Calu3 (cell line): ENCODE measurements at places on chromosomes 1 and 21. TPM values are rescaled to one million over a fixed set of nuclear protein-coding genes. Genes with fewer than 3 reads are reported as not detected.

DNA sequence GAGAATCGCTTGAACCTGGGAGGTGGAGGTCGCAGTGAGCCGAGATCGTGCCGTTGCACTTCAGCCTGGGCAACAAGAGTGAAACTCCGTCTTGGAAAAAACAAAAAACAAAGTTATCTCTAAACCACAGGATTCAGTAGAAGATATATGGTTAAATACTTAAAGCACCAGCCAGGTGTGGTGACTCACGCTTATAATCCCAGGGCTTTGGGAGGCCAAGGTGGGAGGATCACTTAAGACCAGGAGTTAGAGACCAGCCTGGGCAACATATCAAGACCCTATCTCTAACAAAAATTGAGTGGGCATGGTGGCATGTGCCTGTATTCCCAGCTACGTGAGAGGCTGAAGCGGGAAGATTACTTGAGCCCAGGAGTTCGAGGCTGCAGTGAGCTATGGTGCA lies 5.6 kb downstream of the NECAP2 start:
- DNase-seq, result no peak

- no peak for DNase-seq
Observed at GRCh38 chr1:32764826-32765569, 52.2 kb downstream of the YARS1 start.

DNA sequence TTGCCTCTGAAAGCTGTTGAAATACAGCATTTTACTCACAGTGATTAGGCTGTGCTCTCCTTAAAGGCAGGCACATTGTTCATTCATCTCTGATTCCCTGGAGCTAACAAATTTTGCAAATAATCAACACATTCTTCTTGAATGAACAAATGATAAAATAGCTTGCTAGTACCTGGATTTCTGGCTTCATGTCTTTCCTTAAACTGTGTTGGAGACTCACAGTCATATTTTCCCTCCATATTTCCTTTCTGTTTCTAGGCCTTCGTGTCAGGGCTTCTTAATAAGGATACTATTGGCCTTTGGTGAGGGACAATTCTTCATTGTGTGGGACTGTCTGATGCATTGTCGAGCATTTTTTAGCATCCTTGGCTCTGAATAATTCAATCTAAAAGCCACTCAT lies 9.7 kb downstream of the HSD11B1 start:
- no peak for DNase-seq

DNA sequence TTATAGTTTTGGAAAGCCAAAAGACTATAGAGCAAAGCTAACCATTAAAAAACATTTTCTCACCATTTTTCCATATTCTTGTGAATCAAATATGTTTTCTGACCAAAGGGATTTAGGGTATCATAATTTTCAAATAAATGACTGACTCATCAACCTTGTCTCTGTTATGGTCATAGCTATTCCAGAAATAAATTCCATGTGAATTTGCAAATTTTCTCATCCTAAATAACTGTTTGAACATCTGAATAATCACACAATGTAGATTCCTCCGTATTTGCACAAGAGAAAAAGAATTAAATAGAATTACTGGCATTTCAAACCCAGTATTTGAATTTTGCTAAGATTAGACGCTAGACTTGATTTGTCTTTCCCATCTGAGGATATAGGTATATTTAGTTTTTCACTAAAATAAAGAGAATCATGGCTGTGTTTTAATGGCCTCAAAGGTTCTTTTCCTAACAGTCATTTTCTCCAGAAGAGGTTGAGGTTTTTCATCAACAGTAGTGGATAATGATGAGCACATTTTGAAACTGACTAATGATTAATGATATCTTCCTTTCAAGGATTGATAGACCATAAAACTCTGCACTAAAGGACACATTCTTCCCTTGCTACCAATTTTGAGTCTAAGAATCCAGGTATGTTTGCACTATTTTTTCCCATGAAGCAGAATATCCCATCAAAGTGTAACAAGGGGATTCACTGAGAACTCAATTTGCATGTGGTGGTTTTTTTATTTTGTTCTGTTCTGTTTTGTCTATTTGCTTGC lies 9.5 kb upstream of the DUSP23 start:
- DNase-seq, result no peak

- DNase-seq, result no peak
Observed at GRCh38 chr1:110018396-110018795, 16.0 kb upstream of the STRIP1 start.

The CNST gene
- total RNA-seq, result 21.7 and 22.5 TPM in 2 replicates

GRCh38 chr21:29145852-29146453 lies 15.5 kb downstream of the MAP3K7CL start:
- no peak for DNase-seq

GRCh38 chr21:33644383-33645074 lies 2.2 kb downstream of the ITSN1 start:
- DNase-seq, result no peak

DNA sequence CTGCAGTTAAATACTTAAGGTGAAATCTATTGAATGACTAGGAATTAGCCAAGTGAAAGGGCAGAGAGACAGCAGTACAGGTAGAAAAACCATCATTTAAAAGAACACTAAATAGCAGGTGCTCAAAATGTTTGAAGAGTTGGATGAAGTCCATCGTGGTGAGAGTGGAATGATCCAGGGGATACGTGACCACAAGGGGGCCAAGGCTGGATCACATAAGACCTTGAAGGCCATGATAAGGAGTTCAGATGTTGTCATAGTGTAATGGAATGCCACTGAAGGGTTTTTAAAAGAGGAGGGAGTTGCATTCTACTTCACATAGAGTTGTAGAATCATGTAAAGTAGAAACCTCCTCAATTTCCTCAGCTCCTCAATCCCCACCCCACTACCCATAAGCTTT lies 34.8 kb upstream of the HOOK1 start:
- peak; percentile 7 for DNase-seq

GRCh38 chr1:155297384-155297783 lies 3.9 kb downstream of the PKLR start:
- DNase-seq, result no peak

The NR1I3 gene
- total RNA-seq, result not detected in 2 replicates

DNA sequence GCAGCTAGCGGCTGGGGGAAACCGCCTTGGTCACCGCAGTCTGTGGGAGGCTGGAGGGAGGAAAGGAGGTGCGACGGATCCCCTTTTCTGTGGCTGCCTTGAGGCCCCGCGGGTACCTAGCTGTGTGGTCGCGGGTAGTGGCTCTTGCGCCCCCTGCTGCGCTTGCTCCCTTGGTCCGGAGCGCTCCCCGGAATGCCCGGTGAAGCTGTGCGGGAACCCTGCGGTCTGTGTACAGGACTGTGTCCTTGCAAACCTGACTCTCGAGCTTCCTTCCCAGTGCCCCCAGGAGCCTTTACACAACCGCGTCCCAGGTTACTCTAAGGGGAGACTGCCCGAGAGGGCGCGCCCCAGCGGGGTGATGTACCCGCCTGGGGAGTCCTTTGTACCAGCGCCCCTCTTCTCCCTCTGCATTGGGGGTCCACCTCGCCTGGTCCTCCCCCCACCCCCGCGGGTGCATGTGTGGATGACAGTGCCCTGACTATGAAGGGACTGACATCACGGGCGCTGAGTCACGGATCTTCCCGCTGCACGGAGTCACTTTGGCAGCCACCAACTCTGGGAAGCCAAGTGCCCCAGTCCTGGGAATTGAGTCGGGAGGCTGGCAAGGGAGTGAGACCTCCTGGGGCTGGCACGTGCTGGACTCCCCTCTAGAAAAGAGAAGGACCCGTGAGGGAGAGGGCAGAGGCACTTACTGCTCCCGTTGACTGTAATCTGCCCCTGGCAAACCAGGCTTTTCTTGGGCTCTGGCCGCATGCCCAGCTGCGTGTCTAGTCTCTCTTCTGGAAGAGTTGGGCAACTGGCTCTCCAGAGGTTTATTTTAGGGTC lies 816 bp downstream of the IL6R start:
- peak; percentile 78 for DNase-seq

- DNase-seq, result no peak
Observed at GRCh38 chr1:44484155-44484688, 79.2 kb downstream of the RNF220 start.

DNA sequence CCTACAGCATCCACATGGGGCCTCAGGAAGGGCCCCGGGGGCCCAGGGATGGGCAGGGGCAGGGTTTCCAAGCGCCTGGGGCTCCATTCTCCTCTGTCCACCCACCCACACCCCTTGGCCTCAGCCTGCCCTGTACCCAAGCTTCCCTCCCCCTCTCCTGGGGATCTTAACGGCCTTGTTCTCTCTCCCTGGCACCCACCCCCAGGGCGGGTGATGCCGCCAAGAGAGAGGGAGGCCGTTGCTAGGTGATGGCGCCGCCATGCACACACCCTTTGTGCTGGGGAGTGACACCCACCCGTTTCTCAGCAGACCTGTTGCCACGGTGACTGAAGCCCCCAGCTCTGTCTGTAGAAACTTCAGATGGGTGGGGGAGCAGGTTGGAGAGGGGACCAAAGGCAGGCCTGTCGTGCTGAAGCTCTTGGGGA lies 7.6 kb downstream of the GPR37L1 start:
- DNase-seq, result no peak

GRCh38 chr1:164366014-164366413 lies 193.0 kb upstream of the PBX1 start:
- no peak for DNase-seq

The SYT14 gene
- 1.7 and 2.1 TPM in 2 replicates for total RNA-seq

The ANXA9 gene
- total RNA-seq, result 15.4 and 20.1 TPM in 2 replicates

The PLPP3 gene
- total RNA-seq, result 17.4 and 18.9 TPM in 2 replicates

The PAPPA2 gene
- 0.05 and 0.14 TPM in 2 replicates for total RNA-seq

DNA sequence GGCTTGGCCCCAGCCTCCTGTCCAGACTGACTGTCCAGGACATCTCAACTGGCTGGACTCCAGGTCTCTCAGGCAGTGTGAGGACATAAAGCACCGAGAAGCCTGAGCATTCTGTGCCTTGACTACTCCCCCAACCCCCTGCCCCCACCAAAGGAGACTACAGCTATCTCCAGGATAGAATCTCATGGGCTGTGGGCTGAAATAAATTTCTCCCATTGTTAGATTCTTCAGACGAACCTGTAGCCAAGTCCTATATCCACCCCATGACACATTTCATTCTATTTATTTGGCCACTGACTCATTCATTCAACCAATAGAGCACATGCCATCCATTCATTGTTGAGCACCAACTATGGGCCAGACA lies 11.4 kb downstream of the VWA5B1 start:
- DNase-seq, result no peak

GRCh38 chr1:178607718-178608408 lies 95.0 kb downstream of the TEX35 start:
- DNase-seq, result no peak

GRCh38 chr1:225426395-225427234 lies 1.2 kb downstream of the LBR start:
- DNase-seq, result peak; percentile 25

The OR2G6 gene
- total RNA-seq, result not detected in 2 replicates
